ENCODE measurements at places on chromosomes 1 and 21.

GRCh38 chr1:200486634-200487033 is 76.8 kb upstream of the ZNF281 start:
- no peak for DNase-seq

DNA sequence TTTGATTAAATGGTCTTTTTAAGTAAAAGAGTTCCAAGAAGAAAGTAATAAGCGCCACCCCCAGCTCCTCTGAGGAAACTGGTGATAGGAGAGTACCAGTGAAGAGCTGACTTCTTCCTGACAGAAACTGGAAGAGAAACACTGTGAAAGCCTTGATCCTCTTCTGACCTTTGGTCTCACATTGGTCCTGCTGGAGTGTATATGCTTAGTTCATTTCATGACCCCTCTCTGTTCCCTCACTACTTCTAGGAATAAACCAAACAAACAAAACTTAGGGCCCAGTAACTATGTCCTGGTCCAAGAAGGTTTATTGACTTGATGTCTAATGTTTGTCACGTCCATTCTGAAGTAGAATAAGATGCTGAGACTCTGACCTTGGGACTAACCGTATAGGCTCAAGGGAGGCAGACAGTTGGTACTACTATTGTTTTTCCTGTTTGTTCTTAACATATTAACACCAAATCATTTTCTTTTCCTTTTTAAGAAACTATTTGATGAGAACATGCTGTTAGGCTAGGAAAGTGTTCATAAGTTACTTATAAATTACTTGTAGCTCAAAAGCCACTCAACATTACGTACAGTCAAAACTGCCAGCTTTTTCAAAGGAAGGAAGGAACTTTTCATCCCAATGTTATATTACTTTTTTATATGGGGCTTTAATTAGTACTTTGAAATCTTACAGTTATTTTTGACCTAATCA is 57.9 kb downstream of the MIER1 start:
- no peak for DNase-seq

GRCh38 chr1:224736619-224737352 is 120.7 kb downstream of the CNIH3 start:
- no peak for DNase-seq

DNA sequence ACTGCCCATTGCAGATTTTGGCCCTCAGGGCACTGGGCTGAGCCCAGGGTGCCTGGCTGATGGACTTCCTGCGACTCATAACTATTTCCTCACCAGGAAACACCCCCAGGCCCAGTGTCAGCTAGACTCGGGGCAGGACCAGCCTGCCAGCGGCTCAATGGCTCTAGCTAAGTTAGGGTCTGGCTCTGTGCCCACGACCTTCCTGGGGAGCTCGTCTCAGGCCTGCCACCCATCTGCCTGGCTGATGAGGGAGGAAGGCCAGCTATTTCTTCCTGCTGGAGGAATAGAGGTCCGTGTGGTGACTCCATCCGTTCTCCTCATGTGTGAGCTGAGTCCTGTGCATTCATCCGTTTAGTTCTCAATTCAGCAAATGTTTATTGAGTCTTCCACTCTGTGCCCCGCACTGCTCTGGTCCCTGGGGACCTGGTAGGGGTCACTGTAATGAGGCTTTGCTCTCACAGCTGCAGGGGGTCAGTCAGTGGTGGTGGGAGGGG is 44.5 kb downstream of the KIRREL1 start:
- DNase-seq, result no peak

GRCh38 chr1:209012443-209013196 is 570.9 kb upstream of the CAMK1G start:
- no peak for DNase-seq

DNA sequence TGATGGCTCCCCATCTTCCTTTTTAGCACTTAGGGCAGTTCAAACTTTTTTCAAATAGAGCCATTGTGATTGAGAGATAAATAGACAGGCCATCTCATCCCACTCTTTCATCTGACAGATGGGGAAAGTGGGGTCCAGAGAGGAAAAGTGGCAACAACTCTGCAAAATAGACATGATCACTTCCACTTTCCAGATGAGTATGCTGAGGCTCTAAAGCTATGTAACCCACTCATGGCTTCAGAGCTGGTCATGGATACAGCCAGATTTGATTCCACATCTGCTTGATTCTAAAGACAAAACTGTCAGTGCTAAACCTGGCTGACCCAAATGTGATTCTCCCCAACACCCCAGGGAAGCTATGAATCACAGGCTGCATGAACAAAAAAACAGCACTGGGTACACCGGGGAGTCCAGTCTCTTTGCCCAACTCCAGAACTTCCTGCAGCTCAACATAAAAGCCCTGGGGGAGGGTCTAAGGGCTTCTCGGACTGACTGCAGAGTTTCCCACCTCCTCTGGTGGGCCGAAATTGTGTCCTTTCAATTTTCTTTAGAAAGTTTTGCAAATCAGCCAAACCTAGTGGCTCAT is 59.3 kb downstream of the PLPP3 start:
- DNase-seq, result no peak

- no peak for DNase-seq
Measured at GRCh38 chr1:235516862-235517446, 12.7 kb upstream of the B3GALNT2 start.

DNA sequence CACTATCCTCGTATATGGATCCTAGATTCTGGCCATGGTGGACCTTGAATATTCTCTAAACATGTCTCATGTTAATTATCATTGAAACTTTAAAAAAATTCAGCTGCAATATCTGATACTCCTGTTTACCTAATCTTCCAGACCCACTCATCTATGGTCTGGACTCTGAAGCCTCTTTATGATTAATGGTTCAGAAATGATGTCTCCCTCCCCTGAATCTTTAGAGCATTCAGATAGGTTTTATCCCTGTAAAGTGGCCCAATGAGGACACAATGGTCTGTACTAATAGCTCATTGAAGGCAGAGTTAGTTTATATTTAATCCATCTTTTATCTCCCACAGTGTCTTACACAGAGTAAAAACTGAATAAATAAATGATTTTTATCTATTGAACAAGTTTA is 53.0 kb upstream of the DUSP10 start:
- DNase-seq, result no peak
